ENCODE measurements at places on chromosomes 3 and 15. TPM values are rescaled to one million over a fixed set of nuclear protein-coding genes. Genes with fewer than 3 reads are reported as not detected.

Gene MINAR1
- total RNA-seq = 0.95 TPM

Gene RTP4
- total RNA-seq = not detected

Gene MED12L
- total RNA-seq = 2.0 TPM

Gene ZNF80
- not detected for total RNA-seq

Gene APH1B
- total RNA-seq = 16.2 TPM

Gene TRH
- total RNA-seq = not detected

Gene ACTC1
- total RNA-seq = 47.7 TPM

Gene GOLGB1
- 62.3 TPM for total RNA-seq
